ENCODE measurements at places on chromosomes 3 and 15.
A peak's percentile ranks its signal among the peaks of the same experiment; 100 is the strongest.

- no peak for DNase-seq
Observed at GRCh38 chr3:4756855-4757574, 222.2 kb upstream of the BHLHE40 start.

DNA sequence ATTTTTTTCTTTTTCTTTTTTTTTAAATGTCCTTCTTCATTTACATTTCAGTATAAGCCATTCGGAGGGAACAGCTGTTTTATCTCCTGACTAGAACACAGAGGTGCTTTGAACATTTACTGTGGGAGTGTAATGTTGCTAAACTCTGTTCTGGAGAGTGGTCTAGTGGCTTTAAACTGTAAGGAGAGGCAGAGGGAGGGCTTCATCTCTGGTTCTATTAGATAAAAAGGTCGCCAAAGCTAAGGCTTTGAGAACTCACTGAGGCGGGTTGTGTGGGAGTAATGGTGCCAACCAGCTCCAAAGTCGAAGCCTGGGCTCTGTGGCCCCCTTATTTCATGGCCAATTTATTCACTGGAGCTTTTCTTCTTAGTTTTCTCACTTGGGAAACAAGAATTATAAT lies 133.2 kb downstream of the ANXA2 start:
- no peak for DNase-seq

GRCh38 chr15:39315206-39315850 lies 265.6 kb upstream of the THBS1 start:
- DNase-seq = no peak

GRCh38 chr3:168820810-168821415 lies 725.2 kb upstream of the GOLIM4 start:
- no peak for DNase-seq

DNA sequence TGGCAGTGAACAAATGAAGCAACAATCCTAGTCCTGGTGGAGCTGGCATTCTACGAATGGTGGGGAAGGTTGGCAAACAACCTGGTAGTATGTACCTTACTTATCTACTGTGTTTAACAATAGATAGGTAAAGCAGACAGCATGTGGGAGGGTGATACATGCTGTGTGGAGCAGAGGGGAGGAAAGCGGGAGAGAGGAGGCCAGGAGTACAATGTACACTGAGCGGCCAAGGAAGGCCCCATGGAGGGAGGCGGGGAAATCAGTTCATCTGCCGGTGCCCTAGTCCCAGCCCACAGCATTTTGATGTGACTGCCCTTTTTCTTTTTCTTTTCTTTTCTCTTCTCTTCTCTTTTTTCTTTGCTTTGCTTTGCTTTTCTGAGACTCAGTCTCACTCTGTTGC lies 5.3 kb upstream of the RHCG start:
- DNase-seq = peak; percentile 37

- DNase-seq = no peak
Observed at GRCh38 chr3:124770336-124771082, 40.3 kb downstream of the UMPS start.

GRCh38 chr3:184563561-184563925 lies 2.0 kb downstream of the EPHB3 start:
- DNase-seq = no peak

All from mesenteric fat pad (tissue), 1 donor.